ENCODE measurements at places on chromosomes 5 and 9.

DNA sequence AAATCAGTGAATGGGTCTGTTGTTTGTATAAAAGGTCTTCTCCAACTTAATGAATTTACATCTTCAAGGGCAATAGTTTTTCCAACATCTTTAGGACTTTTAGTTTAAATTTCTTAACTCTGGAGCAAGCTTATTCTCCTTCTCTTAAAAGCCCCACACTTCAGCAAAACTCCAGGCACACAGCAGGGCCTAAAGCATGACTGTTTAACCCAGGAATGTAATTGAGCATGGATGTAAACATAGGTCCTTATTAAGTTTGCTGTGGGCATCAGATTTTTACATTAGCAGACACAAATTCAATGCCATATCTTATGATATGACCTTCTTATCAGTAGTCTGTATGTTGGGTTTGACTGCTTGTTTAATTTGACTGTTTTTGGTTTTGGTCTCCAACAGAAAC, 78.9 kb downstream of the ABCA1 start:
- DNase-seq, result no peak

DNA sequence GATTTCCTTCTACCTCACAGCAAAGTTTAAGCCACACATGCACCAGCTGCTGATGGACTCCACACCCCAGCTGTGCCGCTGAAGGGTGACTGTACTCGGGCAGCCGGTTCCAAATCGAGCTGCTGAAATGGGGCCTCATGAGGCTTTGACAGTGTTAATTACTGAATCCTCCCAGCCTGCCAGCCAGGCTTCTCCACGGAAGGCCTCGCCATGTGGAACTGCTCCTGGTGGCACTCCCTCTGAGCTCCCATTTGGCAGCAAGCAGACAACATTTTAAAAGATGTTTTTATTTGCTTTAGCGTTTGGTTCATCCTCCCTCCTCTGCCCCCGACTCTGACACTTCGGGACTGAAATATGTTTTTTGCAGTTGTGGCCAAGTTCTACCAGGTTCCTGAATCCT, 479.4 kb upstream of the MPDZ start:
- DNase-seq, result no peak

- DNase-seq, result no peak
Observed at GRCh38 chr5:95801532-95801931, 21.0 kb downstream of the GLRX start.

- no peak for DNase-seq
Observed at GRCh38 chr5:93079046-93079445, 502.0 kb downstream of the NR2F1-AS1 start.

GRCh38 chr9:98917746-98918487, 25.8 kb upstream of the COL15A1 start:
- DNase-seq, result no peak

DNA sequence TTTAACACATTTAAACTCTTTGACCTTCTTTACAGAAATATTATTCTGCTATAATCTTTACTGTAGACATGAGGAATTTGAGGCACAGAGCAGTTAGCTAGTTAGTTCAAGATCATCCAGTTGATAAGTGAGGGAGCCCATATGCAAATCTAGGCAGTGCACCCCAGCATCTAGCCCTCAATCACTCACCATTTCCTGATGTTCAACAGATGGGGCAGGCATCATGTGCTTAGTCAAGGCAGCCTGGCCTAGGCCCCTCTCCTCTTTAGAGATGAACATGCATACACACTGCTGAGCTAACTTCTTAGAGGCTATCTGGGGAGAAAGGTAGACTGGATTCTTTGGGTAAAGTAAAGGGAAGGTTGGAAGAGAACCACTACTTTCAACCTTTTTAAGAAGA, 206.8 kb upstream of the SLC24A2 start:
- no peak for DNase-seq

GRCh38 chr9:126860077-126860756, at the start of gene ZBTB34:
Gene ZBTB34 (plus strand): TSS chr9:126860639. CDS start chr9:126879400, 18,761 bp downstream.
- DNase-seq, result peak; percentile 94
